NCI-H774 (cell line): ENCODE measurements at places on chromosomes 1 and 21.

GRCh38 chr1:229183588-229183987 is 87.3 kb upstream of the RAB4A start:
- DNase-seq, result no peak

- no peak for DNase-seq
Measured at GRCh38 chr21:46559291-46559983, 45.4 kb downstream of the S100B start.

DNA sequence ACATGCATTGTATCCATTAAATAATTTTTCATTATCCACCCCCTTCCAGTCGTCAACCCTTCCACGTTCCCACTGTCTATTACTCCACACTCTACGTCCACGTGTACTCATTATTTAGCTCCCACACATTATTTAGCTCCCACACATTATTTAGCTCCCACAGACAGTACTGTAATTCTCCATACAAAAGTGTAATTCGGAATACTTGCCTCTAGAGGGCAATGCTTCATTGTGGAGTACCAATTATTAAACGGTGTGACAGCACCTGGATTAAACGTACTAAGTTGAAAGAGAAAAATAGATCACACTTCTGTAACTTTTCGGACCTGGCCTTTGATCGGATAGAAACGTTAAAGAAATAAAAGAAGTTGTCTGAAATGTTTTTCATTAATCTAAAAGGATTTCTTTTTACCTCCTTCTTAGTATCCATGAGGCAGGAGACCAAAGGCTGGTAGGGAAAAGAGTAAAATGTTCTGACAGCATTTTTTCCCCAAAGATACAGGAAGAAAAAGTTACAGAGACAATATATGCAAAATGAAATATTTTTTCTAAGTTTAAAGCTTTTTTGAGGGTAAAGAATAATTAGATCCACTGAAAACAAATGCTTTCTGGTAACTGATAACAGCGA is 99.2 kb downstream of the LHX8 start:
- DNase-seq, result peak; percentile 37

- no peak for DNase-seq
Measured at GRCh38 chr1:46735708-46736324, 16.9 kb upstream of the EFCAB14 start.

GRCh38 chr21:42352441-42353095 is 1.8 kb upstream of the TFF2 start:
- DNase-seq, result no peak

- no peak for DNase-seq
Measured at GRCh38 chr1:245822996-245823395, 668.2 kb downstream of the KIF26B start.

GRCh38 chr21:36454706-36455105 is 25.2 kb downstream of the CLDN14 start:
- no peak for DNase-seq

DNA sequence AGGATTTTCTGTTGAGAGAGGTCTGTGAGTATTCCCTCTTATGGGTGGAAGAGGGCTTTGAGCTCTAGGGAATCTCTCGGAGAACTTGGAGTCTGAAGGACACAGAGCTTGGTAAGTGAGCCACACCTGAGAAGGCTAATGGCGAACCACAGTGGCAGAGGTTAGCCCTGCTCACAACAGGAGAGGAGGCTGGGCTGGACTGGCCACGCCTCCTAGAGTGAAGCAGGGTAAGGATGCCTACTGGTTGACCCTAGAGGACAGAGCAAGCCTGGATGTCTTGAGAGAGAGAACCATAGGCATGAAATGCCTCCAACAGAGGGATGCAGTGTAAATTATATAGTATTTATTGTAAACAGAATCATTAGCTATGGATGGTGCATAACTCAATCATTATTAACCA is 232.6 kb downstream of the PCP4 start:
- DNase-seq, result no peak

GRCh38 chr1:67611846-67612245 is 73.2 kb upstream of the GADD45A start:
- DNase-seq, result no peak

- no peak for DNase-seq
Measured at GRCh38 chr1:44605914-44606615, 68.2 kb downstream of the TMEM53 start.

- DNase-seq, result no peak
Measured at GRCh38 chr1:147252540-147252939, 10.1 kb downstream of the CHD1L start.

DNA sequence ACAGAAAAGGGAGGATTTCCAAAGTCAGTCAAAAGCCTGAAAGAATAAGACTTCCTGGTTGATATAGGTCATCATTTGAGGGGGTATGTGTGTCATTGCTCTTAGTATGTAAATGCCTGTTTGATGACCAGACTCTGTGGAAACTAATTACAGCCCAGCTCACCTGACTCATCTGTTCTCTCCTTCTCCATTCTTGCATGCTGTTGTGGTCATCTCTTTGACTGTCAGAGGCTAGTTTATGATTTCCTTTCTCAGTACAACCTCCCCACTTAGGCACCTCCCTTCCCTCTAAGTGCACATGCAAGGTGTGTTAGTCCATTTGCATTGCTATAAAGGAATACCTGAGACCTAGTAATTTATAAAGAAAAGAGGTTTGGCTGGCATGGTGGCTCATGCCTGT is 2.4 kb upstream of the C1orf116 start:
- no peak for DNase-seq

GRCh38 chr1:62407398-62408009 is 29.3 kb upstream of the USP1 start:
- peak; percentile 34 for DNase-seq

- no peak for DNase-seq
Measured at GRCh38 chr1:42179275-42179674, 14.7 kb upstream of the GUCA2A start.

DNA sequence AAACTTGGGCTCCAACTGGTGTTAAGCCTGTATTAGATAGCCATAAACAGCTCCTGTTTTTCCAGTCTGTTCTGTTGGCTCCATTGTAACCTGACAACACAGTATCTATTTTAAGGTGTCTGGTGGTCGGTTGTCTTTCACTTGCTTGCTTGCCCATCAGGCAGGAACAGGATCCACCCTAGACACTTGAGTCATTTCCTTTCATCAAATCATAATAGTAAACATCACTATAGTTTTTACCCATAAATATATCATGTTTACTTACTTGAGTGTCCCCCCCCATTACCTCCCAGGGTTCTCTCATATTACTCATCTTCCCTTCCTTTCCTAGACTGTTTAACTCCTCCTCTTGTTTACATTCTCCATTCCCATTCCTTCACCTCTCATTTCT is 2.9 kb downstream of the DDI2 start:
- no peak for DNase-seq

DNA sequence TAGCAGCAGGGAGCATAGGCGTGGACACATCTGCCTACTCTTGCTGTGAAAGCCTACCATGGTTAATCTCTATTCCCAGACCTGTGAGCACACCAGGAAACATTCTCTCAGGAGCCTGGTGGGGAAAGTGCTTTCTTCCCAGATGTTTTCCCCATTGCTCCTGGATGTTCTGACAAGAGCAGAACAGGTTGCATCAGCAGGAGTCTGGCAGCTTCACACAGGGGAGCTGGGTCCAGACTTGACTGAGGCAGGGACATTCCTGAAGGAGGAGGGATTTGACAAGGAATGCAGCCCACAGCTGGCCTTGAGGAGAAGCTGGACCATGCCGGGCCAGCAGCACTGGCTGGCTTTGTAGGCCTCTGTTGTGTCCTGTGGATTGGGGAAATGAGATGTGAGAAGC is 21.0 kb upstream of the ARTN start:
- DNase-seq, result no peak

GRCh38 chr1:23576338-23577055 is 17.2 kb upstream of the ID3 start:
- no peak for DNase-seq

- no peak for DNase-seq
Measured at GRCh38 chr1:232978091-232978634, 27.8 kb downstream of the NTPCR start.

DNA sequence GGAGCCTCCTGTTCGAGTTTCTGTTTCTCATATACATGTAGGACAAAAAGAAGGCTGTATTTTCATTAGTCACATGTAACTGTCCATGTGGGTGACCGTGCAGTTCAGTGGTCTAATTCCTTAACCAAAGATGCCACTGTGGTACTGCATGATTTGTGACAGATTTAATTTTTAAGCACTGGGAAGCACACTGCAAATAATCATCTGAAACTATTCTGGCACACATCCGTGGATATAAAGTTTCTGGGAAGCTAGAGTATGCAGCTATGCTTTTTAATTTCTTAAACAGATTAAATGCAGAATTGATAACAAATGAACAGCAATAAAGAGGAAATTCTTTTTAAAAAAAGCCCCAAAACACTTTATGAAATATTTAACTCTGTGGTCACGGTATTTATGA is 254.8 kb downstream of the LMO4 start:
- DNase-seq, result no peak

DNA sequence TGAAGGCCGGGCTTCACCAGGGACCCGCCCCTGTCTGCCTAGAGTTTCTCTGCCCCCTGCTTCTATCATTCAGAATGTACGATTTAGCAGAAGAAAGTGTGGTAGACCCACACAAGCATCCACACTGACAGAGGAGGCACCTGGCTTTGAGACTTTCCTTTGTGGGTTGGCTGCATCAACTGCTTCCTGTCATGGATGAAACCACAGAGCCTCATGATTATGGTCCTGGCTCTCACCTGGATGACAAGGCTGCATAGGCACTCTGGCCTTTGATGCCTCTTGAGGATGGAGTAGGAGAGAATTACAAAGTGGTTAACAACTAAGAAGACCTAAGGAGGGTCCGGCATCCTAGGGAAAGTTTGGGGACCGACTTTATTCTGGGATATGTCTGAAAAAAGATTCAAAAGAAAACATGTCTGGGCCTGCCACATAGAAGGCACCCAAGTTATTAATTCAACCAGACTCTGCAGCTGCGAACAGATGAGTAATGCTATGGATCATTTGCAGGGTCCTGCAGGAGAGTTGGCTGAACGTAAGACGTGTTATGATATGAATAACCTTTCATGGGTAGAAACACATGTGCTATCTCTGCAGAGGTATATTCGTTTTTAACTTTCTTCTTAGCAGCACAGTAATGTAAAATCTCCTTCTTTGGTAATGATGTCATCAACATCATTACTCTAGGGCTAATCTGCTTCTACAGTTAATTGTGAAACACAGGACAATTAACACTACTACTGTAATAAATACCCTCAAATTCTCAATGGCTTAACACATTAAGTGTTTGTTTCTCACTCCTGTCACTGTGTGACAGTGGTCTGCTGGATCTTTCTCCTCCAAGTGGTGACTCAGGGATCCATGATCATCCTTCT is 136.2 kb downstream of the SLC35F3 start:
- DNase-seq, result no peak

DNA sequence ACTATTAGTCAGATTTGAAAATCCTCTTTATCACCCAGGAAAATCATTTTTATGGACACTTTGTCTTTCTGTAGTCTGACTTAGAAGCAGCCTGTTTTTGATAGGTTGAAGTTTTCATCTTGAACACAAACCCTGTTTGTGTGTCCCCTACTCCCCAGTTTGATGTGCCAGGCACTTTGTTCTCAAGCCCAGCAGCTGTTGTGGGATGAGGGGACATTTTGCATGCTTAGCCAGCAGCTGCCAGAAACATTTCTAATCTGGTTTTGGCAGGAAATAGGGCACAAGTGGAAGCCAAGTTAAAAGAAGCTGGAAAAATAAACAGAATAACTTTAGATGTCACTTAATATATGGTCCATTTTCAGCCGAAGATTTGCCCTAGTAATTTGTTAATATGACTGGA is 29.9 kb downstream of the ACTN2 start:
- DNase-seq, result no peak

GRCh38 chr1:9767964-9768668 is 55.6 kb downstream of the CLSTN1 start:
- DNase-seq, result no peak

DNA sequence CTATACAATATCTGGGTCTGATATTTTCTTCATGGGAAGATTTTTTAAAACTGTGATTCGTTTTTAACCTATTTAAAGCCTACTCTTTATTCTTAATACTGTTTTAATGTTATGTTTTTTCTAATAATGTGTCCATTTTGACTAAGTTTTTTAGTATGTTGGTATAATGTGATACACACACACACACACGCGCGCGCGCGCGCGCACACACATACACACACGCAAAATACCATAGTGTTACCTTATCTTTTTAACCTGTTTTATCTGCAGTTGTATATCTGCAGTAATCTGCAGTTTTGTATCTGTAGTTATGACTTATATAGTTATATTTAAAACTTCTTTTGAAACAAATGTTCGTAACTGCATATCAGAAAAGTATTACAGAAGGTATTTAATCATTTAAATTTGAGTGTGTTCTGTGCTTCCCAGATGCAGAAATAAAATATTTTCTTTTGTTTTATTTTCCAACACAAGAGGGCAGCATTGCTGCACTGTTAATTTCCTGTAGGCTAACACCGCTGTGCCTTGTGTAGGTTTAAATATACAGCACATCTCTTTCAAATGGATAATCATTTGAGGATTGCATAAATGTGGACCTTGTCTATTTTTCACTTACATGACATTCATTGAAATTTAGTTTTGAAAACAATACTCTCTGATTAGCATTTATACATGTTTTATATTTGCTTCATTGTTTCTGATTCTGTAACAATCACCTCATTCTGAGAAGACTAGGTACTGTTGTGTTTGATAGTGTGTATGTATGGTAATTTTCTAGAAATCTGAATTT is 166.1 kb downstream of the PDE4B start:
- peak; percentile 64 for DNase-seq

- peak; percentile 31 for DNase-seq
Measured at GRCh38 chr1:202571719-202572339, 138.4 kb downstream of the SYT2 start.

- DNase-seq, result no peak
Measured at GRCh38 chr21:16707274-16707673, 805.6 kb upstream of the CXADR start.

GRCh38 chr1:109214695-109215623 is 1.2 kb downstream of the SARS1 start:
- peak; percentile 28 for DNase-seq

- DNase-seq, result no peak
Measured at GRCh38 chr1:30316056-30316455, 407.3 kb downstream of the MATN1 start.

DNA sequence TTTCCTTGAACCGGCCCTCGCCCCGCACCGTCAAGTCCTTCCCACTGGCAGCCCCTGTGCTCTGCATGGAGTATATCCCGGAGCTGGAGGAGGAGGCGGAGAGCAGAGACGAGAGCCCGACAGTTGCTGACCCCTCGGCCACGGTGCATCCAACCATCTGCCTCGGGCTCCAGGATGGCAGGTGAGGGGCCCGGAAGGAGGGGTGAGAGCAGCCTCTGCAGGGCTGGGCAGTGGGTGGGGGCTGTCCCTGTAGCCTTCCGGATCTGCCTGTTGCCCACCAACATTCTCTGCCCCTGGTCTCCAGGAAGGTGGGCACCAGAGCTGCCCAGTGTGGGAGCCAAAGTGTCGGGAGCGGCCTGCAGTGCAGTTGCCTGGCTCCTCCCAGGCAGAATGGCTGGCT is 99.2 kb upstream of the ACTL8 start:
- DNase-seq, result no peak
